Fibroblast of mammary gland (primary cell): ENCODE measurements at places on chromosomes 2 and 18.

- no peak for DNase-seq
Measured at GRCh38 chr2:1231466-1232063, 181.7 kb upstream of the TPO start.

GRCh38 chr2:72919414-72920317, 2.3 kb downstream of the EMX1 start:
- no peak for DNase-seq

DNA sequence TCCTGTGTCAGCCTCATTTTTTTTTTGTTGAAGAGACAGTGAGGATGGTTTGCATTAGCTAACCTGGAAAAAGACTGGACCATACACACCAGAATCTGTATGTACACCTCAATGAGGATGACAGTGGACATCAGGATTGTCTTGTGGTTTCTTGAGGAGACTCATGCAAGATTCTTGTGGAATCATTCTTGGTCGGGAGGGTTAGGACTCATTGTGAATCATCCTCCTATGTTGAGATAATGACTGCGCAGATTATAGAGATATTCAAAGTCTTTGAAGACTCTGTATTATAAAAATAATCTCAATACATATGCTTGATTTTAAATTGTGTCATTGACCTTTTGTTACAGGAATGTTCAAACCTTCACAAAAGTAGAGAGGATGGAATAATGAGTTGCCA, 49.1 kb upstream of the DOCK10 start:
- peak; percentile 99 for DNase-seq

DNA sequence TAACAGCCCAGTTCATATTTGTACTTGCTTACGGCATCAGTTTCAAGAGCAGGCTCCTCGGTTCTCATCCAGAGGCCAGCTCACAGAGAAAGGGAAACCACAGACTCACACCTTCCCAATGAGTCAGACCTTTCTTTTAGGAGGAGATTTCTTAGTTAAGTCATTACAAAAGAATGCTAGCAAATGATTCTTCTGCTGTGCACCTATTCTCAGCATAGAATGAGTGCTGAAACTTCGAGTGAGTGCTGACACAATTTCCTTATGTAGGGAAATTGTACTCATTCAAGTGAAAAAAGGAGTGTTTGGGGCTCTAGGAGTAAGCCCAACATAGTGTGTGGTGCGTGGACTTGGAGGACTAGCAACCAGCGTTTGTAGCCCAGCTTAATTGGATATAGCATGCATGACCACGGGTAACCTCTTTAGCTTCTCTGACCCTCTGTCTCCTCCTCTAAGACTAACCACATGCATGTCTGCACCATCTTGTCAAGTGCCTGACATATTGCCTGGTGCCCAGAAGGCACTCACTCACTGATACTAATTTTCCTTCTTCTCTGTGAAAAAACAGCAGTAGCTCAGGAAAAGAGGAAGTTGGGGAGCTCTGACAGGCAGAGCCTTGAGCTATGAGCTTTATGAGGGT, 87.0 kb downstream of the ALPK2 start:
- peak; percentile 98 for DNase-seq

DNA sequence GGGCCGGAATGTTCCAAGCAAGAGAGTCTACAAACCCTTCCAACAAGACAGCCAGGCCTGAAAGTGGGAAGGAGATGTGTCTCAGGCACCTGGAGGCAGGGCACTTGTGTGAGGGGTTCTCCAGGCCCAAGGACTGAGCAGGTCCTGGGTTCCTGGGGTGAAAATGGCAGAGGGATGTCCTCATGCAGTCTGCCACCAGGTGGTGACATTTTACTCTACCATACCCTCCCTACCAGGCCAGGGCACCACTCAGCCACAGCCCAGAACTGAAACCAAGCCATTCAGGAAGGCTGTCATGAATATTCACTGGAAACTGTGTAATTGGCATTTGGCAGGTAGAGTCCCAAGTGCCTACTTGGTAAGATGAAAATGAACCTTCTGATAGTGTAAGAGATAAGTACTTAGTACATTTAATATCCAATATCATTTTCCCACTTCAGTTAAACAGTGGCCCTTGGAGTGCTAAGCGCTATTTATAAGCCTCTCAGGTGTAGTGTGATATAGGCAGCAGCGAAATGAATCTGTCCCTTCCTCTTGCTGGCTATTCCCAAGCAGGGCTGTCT, 185.1 kb downstream of the MYO5B start:
- peak; percentile 31 for DNase-seq
